ENCODE measurements at places on chromosomes 11 and 22.

DNA sequence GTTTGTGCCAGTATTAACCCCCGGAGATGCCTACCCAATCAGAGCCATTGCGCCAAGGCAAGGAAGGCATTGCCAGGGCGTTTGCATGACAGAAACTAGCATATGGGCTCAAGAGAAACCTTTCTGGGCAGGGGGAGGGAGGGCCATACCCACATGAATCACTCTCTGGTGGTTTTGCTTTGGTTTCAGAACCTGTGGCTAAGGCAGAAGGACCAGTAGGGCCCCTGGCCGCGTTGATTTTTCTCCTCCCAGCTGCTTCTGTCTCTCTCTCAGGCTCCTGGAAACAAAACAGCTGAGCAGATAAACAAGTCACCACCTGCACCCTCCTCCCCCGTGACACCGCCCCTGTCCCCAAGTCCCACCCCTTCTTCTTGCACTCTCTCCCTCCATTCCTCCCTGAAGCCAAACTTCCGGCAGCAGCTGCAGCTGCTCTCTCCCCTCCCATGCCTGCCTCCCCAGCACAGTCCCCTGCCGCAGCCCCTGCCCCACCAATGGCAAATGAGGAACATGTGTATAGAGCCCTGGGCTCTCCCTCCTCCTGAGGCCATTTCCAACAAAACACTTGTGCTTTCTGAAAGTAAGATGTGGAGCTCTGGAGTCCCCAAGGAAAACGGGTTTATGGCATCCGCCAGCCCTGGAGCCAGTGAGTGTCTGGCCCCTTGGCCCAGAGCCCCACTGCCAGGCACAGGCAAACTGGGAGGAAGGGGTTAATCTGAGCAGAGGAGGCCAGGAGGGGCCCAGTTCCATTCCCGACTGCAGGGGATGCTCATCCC, 39.0 kb upstream of the ADA2 start:
- DNase-seq, result peak; percentile 14

GRCh38 chr11:5241458-5241857, 7.2 kb upstream of the HBD start:
- DNase-seq, result no peak

GRCh38 chr11:112773264-112773663, 188.0 kb upstream of the NCAM1 start:
- DNase-seq, result no peak

- no peak for DNase-seq
Measured at GRCh38 chr11:113313601-113314000, 782 bp upstream of the TTC12 start.

GRCh38 chr11:70541176-70541575, 142.8 kb downstream of the CTTN start:
- no peak for DNase-seq

DNA sequence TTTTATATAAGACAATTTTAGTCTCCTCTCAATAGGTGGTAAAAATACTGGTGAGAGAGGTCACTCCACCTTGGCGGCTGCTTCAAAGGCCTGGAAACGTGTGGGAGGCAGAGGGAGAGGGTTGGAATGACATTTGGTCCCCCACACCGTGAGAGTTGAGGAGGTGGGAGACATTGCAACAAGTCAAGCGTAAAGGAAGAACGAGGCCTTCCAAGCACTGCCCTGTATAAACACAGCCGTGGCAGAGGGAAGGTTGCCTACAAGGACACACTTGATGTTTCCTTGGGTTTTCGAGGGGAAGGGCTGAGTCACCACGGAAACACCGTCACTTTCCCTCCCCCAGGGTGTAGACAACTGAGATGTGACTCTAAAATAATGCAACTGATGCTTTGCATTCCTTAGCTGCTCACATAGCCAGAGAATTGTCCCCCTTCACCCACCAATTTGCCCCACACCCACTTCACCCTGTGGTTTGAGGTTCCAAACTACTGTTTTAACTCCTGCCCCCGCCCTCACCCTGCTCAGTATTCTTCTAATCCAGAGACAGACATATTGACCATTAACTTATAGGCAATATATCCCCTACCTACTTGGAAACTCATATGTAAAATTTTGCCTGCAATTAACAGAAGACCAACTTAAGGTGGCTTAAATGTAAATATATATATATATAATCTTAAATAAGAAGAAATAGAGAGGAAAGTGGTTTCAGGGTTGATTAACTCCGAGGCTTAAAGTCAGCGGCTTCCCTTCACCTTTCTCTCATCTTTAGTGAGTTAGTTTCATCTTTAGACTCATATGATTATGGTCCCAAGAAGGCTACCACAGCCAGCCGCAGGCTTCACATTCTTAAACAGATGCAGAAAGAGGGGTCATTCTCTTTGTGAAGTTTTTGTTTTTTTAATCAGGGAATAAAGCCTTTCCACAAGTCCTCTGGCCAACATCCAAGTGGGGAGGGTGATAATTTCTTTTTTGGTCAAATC, 54.1 kb upstream of the BDNF start:
- no peak for DNase-seq

DNA sequence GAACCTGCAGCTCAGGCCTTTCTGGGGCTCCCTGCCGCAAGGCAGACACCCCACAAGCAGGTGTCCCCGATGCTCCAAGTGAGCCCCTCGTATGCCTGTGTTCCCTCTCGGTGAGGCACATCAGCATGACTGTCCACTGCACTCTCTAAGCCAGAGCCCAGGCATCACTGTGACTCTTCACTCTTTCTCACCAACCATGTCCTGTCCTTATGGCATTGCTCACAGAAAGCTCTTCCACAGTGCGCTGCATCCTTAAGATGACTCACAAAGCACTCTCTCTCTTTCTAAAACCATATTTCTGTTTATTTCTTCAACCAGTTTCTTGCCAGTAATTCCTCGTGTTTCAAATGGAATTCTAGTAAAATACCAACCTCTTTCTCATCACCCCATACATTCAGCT, 18.1 kb downstream of the GAB4 start:
- no peak for DNase-seq

DNA sequence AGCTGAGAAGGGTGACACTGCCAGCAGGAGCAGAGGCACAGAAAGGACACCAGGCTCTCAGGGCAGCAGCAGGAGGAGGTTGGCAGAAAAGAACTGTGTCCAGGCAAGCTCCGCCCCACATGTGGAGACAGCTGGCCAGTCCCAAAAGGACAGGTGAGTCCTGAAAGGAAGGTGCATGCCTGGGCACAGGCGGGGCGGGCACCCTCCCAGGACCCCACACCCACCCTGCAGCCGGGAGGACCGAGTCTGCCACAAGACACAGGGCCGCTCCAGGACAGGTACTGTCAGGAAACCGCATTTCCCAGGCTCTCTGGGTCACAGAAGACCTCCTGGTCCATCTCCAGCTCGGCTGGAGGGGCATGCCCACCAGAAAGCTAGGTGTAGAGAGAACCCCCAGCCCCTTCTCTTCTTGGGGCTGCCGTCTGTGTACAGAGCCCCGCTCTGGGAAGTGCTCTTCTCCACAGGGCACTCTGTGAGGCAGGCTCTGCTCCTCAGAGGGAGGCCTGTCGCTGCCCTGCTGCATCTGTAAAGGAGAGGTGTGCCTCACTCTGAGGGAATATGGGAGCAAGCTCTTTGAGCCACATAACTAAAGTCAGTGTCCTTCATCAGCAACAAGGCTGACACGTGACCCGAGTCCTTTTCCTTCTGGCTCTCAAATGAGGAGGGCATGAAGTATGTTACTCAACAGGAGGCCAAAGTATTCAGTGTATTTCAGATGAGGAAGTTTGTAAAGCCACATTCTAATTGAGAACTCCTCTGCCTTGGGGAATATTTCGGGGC, 50.5 kb downstream of the CLTCL1 start:
- DNase-seq, result no peak
